ENCODE measurements at places on chromosomes 11 and 22.
A peak's percentile ranks its signal among the peaks of the same experiment; 100 is the strongest.

DNA sequence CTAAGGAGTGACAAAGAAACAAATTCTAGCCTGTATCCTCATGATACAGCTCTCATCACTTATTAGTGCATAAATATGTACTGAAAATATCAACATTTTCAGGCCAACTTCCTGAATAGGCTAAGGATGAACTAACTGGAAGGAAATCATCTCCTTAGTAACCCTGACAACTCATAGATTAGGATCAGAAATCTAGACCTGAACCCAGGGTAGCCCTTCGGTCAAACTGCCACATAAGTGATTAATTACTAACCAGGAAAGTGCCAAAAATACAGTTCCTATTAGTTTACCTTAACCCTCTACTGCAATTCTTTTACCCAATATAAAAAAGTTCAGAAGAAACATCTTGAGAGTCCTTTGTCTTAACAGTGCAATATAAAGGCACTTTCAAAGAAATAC is 40.0 kb downstream of the AMBRA1 start:
- DNase-seq: no peak

GRCh38 chr22:37439347-37439746 is 12.1 kb upstream of the ELFN2 start:
- DNase-seq: no peak

- no peak for DNase-seq
Observed at GRCh38 chr11:126483621-126484195, 128.2 kb downstream of the ST3GAL4 start.

DNA sequence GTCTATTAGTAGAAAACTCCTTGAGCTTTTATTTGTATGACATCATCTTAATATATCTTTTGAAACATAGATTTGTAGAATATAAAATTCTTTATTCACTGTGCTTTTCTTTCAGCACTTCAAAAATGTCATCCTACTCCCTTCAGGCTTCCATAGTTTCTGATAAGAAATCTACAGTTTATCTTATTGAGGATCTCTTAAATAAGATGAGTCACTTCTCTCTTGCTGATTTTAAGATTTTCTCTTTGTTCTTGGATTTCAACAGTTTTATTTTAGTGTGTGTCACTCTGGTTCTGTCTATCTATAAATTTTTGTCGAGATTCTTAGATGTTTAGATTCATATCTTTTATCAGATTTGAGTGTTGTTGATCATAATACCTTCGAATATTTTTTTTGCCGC is 566.1 kb upstream of the CHORDC1 start:
- DNase-seq: no peak

DNA sequence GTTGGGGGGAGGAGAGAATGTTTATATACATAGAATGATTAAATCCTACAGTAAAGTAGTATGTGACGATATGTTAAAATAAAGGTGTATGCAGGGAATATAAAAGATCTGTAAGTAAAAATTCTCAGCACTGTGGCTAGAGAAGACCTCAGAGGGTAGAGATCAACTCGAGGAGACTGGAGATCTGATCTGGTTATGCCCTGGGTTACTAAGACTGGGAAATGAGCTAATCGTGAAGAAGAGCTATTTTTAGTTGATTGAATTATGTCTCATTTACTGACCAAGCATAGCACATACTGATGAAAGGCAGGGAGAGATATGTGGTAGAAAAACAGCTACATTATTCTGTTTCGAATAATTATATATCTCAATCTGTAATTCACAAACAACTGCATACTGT is 42.8 kb upstream of the ALKBH3 start:
- DNase-seq: no peak

- no peak for DNase-seq
Observed at GRCh38 chr11:104650234-104650633, 248.0 kb downstream of the CASP12 start.

DNA sequence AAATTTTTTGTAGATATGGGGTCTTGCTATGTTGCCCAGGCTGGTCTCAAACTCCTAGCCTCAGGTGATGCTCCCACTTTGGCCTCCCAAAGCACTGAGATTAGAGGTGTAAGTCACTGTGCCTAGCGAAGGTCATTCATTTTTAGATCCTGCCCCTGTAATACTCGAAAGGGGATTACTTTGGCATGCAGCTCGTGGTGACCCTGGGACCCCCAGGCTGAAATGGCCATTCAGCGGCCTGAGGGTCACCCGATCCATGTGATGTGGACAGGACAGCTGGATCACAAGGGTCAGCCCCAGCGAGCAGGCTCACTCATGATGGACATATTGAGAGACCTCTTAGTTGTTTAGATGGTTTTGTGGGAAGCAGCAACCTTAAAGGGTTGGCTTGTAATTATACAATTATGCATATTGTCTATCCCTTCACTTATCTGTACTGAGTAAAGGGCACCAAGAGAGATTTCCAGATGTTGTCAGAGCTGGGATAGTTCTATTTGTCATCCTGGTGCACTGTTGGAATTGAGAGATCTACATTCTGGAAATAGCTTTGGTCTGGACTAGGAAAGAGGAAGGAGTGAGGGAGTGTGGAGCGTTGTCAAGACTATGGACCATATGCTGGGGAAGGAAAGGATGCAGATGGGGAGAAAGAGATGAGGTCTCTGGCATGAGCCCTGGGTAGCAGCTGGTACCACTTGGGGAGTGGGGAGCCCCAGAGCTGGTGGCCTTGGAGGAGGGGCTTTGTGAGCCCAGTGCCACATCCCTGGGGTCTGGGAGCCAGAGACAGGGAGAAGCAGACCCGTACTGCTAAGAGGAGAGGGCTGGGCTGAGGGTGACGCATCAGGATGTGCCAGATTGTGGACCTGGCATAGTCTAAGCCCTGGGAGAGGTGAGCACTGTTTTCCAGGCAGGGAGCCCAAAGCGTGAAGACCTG is 15.5 kb downstream of the RHBDD3 start:
- no peak for DNase-seq

GRCh38 chr22:42805998-42806830 is 50.9 kb downstream of the ARFGAP3 start:
- no peak for DNase-seq

- no peak for DNase-seq
Observed at GRCh38 chr11:64367931-64368672, 9.1 kb downstream of the RPS6KA4 start.

DNA sequence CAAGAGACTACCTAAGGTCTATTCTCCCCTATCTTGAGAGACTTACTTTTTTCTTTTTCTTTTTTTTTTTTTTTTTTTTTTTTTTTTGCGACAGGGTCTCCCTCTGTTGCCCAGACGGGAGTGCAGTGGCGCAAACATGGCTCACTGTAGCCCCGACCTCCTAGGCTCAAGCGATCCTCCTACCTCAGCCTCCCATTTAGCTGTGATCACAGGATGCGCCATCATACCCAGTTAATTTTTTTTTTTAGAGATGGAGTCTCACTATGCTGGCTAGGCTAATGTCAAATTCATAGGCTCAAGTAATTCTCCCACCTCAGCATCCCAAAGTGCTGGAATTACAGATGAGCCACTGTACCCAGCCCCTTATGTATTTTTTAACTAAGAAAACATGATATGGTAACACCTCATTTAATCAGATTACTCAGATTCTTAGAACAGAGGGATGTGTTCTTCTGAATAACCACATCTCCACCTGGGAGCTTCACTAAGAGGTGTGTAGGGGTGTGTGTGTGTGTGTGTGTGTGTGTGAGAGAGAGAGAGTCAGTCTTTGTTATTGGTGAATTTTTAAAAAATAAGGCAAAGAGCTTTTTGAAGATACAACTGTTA is 102.9 kb downstream of the USP35 start:
- DNase-seq: peak; percentile 14

DNA sequence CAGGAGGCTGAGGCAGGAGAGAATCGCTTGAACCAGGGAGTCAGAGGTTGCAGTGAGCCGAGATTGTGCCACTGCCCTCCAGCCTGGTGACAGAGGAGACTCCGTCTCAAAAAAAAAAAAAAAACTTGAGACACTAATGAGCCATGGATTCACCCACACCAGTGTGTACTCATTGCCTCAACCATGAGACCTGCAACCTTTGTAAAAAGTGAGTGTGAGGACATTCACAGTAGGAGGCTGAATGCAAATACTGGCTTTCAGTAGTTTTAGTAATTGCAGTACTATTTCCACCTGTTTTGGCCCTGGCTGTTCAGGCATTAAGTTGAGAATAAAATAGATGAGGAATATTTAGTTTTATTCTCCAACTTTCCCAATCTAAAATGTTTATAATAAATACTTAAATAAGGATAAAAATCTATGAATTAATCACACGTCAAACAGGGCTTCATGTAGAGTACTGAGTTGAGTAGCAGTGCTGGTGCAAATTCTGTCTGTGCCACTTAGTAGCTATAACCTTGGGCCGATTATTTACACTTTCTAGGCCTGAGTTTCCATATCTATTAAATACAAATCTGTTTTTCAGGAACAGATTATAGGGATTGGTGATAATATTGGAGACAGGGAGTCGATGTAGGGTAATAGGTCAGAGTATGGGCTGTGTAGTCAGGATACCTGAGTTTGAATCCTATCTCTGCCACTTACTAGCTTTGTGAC is 72.8 kb downstream of the PPP2R1B start:
- no peak for DNase-seq

DNA sequence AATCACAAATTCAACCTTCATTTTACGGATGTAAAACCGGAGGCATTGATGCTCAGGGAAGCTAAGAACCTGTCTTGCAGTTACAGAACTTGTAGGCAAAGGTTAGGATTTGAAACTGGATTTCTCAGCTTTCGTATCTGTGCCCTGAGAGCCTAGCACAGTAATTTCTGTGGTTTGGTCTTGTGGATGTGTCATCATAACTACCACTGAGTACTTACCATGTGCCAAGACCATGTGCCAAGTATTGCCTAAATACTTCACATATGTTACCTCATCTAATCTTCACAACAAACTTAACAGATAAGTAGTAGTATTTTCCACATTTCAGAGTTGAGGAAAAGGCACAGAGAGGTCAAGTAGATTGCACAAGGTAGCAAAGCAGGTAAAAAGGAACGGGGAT is 140.7 kb downstream of the NXPE2 start:
- no peak for DNase-seq

- DNase-seq: no peak
Observed at GRCh38 chr22:37843741-37844089, 419 bp downstream of the ANKRD54 start.

GRCh38 chr11:124930799-124931198 is 5.0 kb downstream of the HEPACAM start:
- no peak for DNase-seq

DNA sequence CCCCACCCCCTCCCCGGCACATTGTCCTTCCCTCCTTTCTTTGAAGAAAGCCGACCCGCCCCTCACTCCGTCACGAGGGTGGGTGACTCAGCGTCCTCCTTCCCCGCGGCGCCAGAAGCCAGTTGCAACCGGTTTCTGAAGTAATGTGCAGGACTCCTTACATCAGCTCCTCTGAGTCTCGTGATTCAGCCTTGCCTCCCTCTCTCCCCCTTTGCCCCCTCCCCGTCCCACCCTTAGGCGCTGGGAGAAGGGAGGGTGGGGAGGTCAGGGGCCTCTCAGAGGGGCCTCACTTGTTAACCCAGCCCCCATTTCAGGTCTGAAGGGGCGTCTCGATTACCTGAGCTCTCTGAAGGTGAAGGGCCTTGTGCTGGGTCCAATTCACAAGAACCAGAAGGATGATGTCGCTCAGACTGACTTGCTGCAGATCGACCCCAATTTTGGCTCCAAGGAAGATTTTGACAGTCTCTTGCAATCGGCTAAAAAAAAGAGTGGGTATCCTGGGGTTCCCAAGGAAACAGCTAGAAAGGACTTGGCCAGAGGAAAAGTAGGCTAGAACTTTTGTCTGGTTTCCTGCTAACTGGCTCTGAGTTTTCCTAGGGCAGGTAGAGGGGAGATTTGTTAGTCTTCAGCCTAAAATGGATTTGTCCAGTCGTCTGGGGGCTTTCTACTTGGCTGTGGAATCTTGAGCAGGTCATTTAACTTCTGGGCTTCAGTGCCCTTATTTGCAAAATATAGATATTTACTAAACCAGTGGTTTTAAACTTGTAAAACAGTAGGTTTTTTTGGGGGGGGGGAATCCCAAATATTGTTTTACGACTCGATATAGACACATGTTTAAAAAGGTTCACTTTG is 1.1 kb downstream of the SLC3A2 start:
- DNase-seq: peak; percentile 92

- no peak for DNase-seq
Observed at GRCh38 chr22:32737811-32738497, 63.6 kb upstream of the TIMP3 start.

DNA sequence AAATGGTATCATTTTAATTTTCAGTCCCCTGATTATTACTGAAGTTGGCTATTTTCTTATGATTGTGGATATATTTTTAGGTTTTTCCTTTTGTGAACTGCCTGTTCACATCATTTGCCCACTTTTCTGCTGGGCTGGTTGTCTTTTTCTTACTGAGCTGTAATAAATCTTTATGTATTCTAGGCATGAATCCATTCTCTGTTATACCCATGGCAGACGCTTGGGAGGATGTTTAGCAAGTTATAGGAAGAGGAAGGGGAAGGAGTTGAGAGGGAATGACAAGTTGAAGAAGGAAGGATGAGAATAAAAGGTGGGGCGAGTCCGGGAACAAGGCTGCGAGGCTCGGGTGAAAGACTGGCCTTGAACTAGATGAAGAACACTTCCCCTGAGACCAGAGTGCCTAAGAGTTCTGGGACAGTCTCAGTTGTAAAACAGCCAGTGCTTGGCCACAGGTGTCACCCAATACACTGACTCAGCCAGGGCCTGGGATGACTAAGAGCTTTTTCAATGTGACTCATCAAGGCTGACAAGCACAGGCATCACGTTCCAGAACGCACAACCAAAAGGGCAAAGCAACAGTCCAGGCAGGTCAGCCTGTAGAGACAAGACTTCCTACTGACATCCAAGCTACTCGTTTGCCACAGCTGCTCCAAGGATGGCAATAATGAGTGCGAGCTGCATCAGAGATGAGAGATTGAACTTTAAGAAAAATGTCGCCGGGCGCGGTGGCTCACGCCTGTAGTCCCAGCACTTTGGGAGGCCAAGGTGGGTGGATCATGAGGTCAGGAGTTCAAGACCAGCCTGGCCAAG is 35.2 kb downstream of the LRFN4 start:
- no peak for DNase-seq

DNA sequence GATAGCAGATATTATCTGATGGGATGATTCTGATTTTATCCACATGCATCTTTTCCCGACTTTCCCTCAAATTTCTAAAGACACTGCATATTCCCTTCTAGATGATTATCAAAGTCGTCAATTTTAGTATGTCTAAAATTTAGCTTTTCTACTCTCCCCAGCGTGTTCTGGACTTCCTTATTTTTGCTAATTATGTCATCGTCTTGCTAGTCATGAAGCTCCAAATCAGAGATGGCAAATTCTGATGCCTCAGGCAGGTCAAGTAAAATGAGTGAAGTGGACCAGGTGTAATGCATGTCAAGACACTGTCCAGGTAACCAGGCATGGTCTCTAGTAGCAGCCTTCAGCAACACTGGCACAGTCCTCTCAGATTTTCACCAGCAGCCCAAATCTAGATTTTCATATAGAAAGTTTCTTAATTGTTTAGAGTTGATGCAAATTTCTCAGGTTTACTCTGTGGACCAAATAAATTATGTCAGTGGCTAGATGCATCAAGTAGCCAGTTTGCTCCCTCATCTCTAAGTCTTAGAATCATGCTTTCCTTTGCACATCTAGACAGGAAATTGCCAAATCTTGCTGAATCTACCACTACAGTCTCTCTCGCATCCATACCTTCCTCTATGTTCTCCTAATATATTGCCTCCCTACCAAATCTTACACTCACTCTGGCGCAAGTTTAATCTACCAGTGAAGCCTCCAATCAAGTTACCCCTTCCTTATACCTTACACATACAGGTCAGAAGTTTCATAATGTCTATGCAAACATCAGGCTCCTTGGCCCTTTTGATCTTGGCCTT is 10.6 kb downstream of the HSD17B12 start:
- no peak for DNase-seq

All from CD4-positive, alpha-beta T cell treated with Interleukin-17A for 1 hour (primary cell).